ENCODE measurements at places on chromosomes 7 and 10. TPM values are rescaled to one million over a fixed set of nuclear protein-coding genes. Genes with fewer than 3 reads are reported as not detected.

The SLC39A12 gene
- not detected for total RNA-seq

The TUBB8 gene
- not detected for total RNA-seq

The TAS2R41 gene
- not detected for total RNA-seq

The FLNC gene
- total RNA-seq, result 0.57 TPM

- no peak for DNase-seq
Measured at GRCh38 chr7:1021366-1021765, 23.0 kb upstream of the GPR146 start.

DNA sequence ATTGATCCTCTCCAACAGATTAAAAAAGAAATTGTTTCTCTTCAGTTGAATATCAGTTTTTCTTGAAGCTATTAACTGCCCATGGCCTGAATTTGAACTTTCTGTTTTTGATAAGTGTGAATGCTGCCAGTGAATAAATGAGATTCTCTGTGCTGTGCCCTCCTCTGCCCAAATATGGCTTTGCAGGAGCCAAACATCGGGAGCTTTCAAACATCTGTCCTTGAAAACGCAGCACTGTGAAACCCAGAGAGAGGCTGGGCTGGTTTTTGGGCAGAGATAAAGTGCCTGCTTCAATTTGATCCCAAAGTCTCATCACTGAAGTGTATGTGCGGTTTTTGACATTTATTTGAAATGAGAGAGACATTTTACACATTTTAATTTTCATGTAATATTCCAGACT, 268.3 kb upstream of the SHH start:
- no peak for DNase-seq

DNA sequence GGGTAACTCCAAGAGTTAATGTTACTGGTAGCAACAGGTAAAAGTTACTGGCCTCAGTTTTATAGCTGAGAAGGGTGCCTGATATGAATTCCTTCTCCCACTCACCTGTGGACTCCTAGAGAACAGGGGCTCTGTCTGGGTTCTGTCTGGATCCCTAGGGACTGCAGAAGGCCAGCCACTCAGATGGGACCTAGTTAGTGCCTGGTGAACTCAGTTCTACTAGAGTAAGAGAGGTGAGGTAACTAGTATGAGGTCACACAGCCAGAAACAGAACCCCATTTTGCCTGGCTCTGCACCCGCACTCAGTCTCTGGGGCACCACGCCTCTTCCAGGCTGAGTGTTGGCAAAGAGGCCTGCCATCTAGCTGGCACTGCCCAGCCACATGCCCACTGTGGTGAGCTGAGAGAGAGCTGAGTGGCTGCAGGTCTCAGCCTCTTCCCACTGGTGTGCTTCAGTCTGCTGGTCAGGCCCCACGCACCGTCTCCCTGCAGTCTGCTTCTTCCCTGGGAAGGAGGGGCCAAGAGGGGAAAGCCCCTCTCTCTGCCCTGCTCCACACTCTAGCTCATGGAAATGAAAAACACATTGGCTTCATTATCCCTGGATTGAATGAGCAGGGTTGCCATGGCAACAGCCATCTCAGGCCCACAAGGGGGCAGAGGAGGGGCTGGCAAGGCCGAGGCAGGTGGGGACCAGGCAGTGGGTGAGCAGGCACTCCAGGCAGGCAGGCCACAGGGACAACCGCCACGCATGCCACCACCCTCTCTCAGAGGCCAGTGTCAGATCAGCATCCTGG, 110.6 kb downstream of the ZMIZ1 start:
- no peak for DNase-seq

GRCh38 chr7:143385891-143386781, 5.0 kb downstream of the ZYX start:
- no peak for DNase-seq

DNA sequence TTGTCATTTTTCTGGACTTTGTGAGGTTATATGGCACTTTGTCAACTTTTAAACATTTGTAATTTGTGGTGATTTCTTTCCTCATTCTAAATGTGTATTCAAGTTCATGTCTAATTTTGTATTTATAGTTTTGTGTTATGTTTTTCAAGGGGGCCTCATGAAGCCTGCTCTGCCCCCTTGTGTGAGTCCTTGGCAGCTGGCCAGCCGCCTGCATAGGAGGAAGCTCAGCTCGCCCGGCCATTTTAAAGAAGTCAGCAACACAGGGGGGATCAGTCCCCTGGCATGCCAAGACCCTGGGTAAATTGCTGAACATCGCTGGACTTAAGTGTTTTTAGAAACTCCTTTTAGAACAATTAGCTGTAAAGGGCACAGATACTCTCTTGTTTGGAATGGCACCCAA, 123.0 kb downstream of the ANLN start:
- no peak for DNase-seq

GRCh38 chr7:7639847-7640220, 718 bp upstream of the UMAD1 start:
- no peak for DNase-seq

DNA sequence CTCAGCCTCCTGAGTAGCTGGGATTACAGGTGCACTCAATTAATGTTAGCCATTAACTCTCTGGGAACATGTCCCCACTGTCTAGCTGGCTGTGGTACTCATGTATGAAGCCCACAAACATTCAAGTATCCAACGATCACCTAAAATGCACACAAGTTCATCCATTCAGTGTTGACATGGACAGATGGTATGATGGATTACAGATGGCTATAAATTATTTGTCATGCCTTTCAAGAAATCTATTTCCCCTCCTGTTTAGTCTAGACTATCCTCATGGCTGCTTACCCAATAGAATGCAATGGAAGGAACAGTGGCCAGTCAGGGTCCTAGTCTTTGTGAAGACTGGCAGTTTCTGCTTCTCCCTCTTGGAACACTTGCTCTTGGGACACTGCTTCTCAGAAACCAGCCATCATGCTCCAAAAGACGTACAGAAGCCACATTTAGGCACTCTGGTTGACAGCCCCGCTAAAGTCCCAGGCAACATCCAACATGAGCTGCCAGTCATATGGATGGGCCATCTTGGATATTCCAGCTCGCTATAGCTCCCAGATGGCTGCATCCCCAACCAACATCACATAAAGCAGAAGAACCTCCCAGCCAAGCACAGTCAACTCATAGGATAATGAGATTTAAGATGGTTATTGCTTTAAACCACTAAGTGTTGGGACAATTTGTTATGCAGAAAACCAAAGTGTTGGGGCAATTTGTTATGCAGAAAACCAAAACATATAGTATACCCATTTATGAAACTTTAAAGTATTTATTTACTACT, 33.1 kb downstream of the MYL10 start:
- no peak for DNase-seq

DNA sequence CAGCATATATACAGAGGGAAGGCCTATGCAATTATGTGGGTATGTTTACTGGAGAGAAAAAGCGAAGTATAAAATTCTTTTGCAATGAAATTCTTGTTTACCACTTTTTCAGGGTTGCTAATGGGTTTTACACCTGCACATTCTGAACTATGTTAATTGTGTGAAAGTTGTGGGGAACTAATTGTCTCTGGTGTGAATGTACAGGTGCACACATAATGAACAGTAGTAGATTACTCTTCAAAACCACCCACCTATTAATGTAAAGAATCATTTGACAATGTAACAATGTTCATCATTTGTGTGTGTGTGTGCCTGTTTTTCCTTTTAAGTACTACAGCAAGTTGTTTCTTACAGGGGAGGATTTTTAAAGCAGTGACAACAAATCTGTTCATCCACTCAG, 80.0 kb upstream of the FEZF1 start:
- DNase-seq, result no peak

DNA sequence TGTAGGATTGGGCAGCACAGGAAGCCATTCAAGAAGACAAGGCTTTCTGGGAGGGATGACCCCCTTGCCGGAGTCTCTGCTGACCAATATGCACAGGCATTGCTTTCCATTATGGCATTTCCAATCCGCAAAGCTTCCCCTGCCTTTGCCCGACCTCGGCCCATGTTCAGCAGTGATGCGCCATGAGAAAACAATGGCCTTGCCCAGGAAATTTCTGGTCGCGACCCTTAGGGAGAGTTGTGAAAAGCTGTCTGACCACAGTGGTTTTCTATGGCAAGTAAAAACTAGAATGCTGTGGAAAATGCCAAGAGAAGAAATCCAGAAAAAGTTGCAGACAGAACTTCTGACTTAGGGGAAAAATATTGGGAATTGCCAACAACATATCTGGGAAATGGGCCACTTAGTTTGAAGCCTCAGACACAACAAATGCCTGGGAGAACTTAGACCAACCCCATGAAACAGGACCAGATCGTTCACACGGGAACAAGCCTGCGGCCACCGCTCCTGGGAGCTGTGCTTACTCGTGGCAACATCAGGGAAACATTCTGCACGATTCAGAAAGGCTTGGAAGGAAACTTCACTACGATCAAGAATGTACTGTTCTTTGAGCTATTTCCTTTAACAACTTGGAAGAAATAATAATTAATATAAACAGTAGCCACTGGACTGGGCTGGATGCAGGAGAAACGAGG, 512.4 kb downstream of the TNS3 start:
- DNase-seq, result no peak

DNA sequence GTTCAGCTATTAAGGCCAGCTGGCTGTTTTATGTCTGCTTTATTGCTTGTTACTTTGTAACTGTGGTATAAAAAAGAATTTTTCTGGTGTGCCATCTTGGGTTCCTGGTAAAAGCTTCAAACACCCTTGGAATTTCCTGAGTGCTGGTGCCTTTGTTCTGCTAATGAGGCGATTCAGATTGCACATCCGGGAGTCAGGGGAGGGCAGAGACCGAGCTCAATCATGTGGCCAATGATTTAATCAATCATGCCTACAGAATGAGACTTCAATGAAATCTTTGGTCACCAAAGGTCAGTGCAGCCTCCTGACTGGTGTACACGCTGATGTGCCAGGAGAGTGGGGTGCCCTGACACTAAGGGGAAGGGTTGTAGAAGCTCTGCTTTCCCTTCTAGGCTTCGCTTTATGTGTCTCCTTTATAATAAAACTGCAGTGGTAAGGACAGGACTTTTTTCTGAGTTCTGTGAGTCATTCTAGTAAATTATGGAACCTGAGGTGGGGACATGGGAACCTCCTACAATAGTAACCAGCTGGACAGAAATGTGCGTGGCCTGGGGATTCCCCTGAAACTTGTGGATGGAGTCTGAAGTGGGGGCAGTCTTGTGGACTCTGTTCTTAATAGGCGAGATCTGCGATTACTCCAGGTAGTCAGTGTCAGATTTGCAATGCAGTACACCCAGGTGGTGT, 69.4 kb upstream of the OGDHL start:
- no peak for DNase-seq

DNA sequence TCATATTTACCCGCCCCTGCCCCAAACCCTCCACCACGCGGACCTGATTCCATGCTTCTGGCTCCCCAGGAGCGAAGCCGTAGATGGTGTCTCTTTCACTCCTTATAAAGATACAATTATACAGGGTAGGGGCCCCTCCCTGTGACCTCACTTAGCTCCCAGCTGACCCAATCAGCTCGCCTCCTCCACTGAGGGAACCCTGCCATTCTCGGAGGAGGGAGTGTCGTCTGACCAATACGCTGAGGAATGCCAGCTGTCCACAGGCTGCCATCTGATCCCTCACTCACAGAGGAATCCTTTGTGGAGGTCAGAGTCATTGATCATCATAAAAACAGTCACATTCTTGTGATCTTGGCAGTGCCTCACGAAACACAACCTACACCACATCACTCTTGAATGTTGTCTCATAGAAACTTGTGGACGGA, 67.5 kb upstream of the INSIG1 start:
- peak; percentile 90 for DNase-seq

- DNase-seq, result no peak
Measured at GRCh38 chr7:14260011-14260410, 270.5 kb upstream of the ETV1 start.

All from NCI-H460 (cell line).